Kidney glomerular epithelial cell (primary cell): ENCODE measurements at places on chromosomes 6 and 20.

GRCh38 chr6:112956696-112957535 is 609.8 kb downstream of the RFPL4B start:
- DNase-seq: peak; percentile 83

- DNase-seq: no peak
Measured at GRCh38 chr6:110277100-110277665, 81.0 kb downstream of the METTL24 start.

GRCh38 chr6:33616913-33617312 is 4.2 kb upstream of the ITPR3 start:
- no peak for DNase-seq

DNA sequence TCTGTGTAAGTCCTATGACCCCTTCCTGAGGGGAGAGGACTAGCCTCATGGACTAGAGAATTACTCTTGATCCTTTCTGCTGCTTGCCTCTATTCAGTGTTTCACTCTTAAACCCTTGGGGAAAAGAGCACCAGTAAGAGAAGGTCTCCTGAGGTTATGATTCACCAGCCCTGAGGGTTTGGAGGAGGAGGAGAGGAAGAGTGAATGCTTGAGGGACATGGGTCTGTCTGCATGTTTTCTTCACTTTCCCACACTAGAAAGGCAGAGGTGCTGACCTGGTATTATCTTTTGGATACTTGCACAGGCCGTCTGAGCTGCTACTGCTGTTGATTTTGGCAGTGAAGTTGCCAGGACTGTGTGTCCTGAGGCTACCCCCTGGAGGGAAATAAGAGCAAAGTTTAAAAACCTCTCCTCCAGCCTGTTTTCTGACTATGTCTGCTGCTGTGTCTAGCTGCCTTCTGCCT is 78.3 kb downstream of the CD109 start:
- DNase-seq: peak; percentile 50

DNA sequence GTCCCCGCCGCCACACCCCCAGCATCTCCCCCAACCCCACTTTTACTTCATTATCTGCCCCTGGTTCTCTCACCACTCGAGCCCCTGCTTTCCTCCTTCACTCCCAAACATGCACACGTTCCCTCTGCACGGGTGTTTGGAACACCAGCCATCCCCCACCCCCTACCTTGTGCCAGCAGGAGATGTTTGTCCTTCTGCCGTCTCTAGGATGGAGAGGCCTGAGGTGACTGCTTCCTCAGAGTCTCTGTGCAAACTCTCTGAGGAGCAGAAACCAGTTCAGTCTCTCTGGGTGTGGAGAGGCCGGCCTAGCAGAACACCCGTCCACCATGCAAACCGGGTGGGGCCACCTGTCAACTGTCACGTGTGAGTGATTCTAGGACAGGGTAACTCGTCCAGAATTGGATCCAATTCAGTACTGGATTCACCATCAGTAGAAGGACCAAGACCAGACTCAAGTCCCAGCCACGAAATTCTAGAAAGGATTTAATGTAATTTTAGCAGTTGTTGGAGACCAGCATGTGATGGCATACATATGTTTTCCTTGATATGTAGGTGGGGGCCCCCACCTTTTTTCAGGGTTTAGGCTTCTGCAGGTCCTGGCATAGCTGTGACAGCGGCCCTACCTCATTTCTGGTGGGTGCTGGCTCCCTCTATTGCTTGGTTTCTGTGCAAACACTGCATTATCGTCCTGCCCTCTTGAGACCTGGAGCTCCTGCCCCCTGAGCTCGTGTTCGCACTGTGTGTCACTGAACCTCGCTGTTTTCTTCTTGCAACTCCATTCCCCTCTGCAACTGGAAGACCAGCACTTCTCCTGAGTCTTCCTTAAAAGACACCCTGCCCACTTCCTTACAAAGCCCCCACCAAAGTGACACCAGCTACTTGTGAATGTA is at the start of gene RAET1E:
RAET1E (minus strand) TSS at position 259 of the 890 bp plus-strand sequence. CDS start 7,212 bp downstream, outside the sequence.
- no peak for DNase-seq

- DNase-seq: no peak
Measured at GRCh38 chr6:162615016-162615705, 112.4 kb downstream of the PRKN start.

DNA sequence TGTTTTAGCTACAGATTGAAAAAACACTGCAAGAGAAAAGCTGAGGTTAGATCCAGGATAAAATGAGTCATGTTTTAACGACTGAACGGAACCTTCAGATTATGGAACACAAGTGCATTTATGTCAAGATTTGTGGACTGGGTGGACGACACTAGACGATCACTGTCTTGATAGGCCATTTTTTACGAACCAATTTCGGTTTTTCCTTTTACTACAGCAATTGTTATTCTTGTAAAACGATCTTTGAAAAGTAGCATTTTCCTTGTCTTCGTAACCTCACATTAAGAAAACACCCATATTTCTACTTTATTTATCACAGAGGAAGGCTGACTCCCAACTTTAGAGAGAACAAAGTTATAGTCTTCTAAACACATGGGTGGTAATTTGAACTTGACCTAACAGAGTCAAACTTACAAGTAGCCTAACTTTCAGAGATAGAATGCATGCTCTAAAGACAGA is 294.2 kb upstream of the TCF21 start:
- no peak for DNase-seq

DNA sequence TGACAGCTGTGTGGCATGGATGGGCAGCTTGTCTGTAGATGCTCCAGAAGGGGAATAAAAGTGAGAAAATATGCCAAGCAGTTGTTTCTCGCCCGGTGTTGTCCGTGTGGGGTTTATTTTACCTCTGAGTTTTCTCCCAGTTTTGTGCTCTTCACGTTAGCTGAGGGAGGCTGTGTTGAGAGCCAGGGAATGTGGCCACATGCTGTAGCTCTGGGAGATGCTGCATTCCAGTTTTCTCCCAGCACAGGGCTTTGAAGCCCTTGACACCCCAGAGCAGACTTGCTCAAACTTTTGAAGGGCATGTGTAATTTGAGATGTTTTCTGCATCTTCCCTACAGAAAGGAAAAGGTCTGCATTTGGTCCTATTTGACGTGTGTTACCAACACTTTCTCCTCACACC is 67.7 kb downstream of the RREB1 start:
- no peak for DNase-seq

GRCh38 chr20:1292620-1293019 is 26.5 kb downstream of the SNPH start:
- no peak for DNase-seq

- no peak for DNase-seq
Measured at GRCh38 chr20:16615199-16615598, 42.0 kb upstream of the KIF16B start.

GRCh38 chr20:63782051-63782471 is 42.5 kb downstream of the SLC2A4RG start:
- DNase-seq: no peak
